ENCODE measurements at places on chromosomes 6 and 20.

GRCh38 chr6:35668744-35669450, 19.8 kb downstream of the FKBP5 start:
- DNase-seq, result no peak

DNA sequence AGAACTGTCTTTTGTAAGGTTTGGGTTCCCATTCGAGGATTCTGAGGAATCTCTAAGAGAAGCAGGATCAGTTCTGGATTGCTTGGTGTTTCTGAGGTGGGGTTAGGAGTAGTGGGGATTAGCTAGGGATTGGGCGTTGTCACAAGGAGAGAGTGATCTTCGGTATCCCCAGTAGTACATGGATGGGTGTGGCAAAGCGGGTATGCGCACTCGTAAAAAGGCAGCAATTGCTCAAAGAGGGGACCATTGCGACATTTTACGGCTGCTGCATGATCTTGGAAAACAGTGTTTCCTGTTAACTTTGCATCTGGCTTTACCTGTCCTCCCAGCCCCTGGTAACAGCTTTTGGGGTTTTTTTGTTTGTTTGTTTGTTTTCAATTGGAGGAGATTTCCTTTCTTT, 9.7 kb upstream of the ZSCAN9 start:
- DNase-seq, result no peak

- no peak for DNase-seq
Observed at GRCh38 chr20:11457488-11457887, 460.2 kb upstream of the BTBD3 start.

DNA sequence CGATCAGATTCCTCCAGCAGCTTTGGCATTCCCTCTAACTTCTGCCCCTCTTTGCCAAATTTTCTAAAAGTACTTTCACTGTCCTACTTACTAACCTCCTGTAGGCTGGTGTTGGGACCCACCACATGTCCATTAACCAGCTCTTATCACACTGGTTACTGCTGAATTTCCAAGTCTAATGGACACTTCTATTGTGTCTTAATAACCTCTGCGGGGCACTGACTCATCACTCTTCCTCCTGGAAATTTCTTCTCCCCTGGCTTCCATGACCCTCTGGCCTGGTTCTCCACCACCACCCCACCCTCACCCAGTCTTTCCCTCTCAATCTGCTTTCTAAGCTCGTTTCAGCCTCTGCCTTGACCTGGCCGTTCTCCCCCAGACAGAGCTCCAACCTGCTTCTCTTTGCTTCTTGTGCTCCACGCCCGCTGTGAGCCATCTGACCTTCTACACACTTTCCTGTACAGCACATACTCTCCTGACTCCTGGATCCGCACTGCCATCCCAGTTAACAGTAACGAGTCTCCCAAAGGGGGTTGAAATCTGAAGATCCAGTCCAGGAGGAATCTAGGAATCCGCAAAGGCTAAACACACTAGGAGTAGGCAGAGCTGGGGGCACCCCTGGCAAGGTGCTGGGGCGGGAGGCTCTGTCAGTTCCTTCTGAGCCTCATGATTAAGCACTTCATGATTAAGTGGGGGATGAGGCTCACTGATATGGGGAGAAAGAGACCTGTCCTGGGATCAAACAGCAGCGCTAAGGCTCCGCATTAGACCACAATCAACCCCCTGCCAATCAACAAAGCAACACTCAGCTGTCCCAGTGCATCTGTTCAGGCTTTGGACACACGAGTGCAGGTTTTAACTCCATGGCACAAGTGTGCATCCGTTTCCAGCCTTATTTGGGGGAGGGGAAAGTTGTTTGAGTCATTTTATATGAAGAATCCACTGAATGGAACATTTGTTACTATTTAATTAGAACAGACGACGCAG, 146.3 kb downstream of the LY86 start:
- no peak for DNase-seq

DNA sequence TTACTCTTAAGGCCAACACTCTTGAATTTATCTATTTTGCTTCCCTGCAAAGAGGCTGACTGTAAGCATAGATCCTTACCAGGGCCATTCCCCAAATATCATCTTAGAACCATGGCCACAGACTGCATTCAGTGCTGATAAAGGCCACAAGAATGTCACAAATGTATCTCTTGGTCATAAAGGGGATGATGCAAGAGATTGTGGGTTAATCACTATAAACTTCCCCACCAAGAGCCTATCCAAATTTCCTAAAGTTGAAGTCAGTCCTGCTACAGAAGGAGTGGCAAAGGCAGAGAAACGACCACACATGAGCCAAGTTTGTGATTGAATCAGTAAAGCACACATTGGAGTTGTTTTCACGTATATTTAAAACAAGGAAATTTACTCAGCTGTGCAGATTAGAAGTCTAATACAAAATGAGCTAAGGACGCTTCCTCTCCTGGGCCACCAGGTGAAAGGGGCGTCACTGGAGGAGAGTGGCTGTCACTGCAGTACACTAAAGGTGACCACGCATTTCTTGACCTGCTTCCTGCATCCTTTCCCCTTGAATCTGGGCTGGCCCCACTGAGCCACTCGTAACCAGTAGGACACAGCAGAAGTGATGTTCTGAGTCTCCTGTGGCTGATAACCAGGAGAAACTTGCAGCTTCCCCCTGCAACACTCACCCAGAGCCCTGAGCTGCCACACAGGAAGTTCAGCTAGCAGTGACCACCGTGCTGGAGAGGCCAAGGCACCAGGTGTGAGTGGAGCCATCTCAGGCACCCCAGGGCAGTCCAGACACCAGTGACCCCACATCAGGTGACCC, 181.9 kb downstream of the SYNDIG1 start:
- DNase-seq, result no peak

GRCh38 chr20:51624157-51624731, 81.7 kb upstream of the NFATC2 start:
- DNase-seq, result peak; percentile 56
